ENCODE measurements at places on chromosomes 1 and 21.

DNA sequence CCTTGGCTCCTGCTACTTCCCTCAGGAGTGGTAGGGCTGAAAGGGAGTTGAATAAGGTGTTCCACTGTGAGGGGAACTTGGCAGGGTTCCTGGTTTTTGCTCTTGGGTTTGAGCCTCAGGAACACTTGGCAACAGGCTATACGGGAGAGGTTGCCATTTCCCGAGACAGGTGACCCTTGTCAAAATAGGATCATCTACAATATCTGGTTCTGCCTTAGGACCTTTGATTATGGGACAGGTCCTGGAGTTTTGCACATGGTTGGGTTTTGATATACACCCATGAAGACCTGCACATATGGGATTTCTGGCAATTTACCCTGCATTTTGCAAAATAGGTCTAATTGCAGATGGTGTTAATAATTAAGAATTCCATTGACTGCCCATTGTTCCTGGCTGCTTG is 31.1 kb downstream of the YY1AP1 start:
- DNase-seq: peak; percentile 67

DNA sequence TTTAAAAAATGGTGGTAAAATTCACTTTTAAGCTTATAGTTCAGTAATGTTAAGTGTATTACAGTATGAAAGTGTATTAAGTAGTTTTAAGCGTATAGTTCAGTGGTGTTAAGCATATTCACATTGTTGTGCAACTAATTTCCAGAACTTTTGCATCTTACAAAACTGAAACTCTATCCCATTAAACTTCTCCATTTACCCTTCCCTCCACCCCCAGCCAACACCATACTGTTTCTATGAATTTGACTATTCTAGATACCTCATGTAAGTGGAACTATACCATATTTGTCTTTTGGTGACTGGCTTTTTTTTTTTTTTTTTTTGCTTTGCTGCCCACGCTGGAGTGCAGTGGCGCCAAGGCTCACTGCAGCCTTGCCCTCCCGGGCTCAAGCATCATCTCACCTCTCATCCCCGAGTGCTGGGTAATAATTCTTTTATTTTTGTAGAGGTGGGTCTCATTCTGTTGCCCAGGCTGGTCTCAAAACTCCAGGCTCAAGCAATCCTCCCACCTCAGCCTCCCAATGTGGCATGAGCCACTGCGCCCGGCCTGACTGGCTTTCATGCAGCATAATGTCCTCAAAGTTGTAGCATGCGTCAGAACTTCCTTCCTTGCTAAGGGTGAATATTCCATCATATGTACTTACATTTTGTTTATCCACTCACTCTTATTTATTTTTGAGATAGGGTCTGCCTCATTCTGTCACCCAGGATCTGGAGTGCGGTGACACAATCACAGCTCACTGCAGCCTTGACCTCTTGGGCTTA is 45.1 kb upstream of the BMP8B start:
- no peak for DNase-seq

DNA sequence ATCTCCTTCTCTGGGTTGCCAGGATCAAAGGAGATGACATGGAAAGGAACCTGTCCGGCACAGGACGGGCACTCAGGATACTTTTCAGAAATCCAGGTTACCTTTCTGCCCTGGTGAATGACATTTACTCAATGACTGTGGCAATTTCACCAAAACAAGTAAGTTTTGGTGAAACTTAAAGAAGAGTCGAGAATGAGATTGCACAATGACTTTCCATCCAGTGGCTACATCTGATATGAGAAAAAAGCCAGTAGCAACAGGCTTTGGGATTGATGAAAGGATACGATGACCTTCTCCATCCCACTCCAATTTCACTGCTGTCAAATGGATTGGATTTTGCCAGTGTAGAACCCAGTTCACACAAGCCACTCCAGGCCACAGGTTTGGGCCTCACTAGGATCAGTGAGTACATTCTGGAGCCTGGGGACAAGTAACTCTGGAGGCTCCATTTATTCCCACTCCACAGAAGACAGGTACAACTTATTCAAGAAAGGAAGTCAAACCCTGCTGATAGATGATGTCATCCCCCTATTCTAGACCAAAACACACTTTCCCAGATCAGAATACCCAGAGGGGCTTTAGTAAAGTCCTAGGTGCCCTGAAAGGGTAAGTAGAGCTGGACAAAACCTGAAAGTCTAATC is 63.3 kb downstream of the PLPP3 start:
- DNase-seq: no peak

DNA sequence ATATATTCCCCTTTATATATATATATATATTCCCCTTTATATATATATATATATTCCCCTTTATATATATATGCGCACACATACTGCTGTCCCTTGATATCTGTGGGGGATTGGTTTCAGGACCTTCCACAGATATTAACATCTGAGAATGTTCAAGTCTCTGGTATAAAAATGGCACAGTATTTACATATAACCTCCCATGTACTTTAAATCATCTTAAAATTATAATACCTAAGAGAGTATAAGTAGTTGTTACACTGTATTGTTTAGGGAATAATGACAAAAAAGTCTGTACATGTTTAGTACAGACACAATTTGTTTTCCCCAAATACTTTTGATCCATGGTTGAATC is 45.8 kb downstream of the NR5A2 start:
- DNase-seq: no peak

- peak; percentile 82 for DNase-seq
Measured at GRCh38 chr1:204350857-204351573, 8.7 kb downstream of the PLEKHA6 start.

GRCh38 chr1:113259988-113260387 is 130.3 kb upstream of the MAGI3 start:
- no peak for DNase-seq

GRCh38 chr21:14088391-14088790 is 122.4 kb downstream of the LIPI start:
- DNase-seq: no peak

GRCh38 chr1:43318831-43319230 is 18.0 kb downstream of the TIE1 start:
- no peak for DNase-seq

GRCh38 chr1:150551051-150551783 is 2.0 kb downstream of the ADAMTSL4 start:
- DNase-seq: no peak

GRCh38 chr1:32972814-32973428 is 8.3 kb upstream of the RNF19B start:
- DNase-seq: peak; percentile 85

GRCh38 chr1:38178216-38178615 is 131.6 kb upstream of the POU3F1 start:
- no peak for DNase-seq

- DNase-seq: no peak
Measured at GRCh38 chr1:185096531-185096930, 51.2 kb downstream of the RNF2 start.

GRCh38 chr1:152108882-152109222 is 6.4 kb downstream of the TCHH start:
- DNase-seq: no peak

DNA sequence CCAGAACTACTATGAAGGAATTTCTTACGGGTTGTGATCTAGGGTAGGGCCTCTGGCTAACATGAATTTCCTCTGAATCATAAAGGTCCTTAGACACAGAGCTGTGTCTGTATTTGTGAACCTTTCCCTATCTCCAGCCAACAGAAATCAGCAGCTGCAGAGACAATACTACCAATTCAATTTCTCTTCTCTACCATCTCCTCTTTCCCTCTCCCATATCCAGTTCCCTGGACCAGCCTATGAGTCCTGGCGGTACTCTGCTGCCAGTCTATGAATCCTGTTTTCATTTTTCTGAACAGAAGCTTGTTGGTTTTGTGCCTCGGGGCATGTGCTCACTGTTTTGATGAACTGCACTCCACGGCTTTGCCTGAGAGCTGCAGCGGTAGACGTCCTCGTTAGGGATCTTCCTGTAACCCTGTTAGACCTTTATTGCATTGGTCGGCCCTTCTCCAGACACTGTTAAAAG is 458.0 kb upstream of the VAMP3 start:
- no peak for DNase-seq
